Muscle of arm (tissue), 14 donors: ENCODE measurements at places on chromosomes 6 and 20. TPM values are rescaled to one million over a fixed set of nuclear protein-coding genes. Genes with fewer than 3 reads are reported as not detected.
A peak's percentile ranks its signal among the peaks of the same experiment; 100 is the strongest.

SLPI gene
- 2.2 TPM for polyA plus RNA-seq

GRCh38 chr6:154864066-154864430 lies 130.8 kb downstream of the SCAF8 start:
- DNase-seq: no peak

ZC2HC1B gene
- polyA plus RNA-seq: not detected

DNA sequence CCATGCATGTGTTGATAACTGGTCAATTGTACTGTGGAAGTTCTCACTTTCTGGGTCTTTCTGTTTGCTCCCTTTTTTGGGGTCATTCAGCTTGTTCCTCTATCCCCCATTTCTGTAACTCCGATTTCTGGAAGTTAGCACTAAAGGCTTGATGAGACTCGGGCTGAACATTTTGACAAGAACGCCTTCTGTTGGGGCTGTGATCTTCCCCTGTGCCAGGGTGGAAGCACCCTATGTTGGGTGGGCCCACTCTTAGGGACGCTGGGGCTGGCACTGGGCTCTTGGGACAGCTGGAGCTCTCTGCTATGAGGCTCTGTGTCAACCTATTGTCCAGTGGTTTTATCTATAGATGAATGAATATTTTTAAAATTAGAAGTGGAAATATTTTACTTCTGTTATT lies 60.1 kb upstream of the FRMD1 start:
- no peak for DNase-seq

PM20D2 gene
- 55.7 TPM for polyA plus RNA-seq

DNA sequence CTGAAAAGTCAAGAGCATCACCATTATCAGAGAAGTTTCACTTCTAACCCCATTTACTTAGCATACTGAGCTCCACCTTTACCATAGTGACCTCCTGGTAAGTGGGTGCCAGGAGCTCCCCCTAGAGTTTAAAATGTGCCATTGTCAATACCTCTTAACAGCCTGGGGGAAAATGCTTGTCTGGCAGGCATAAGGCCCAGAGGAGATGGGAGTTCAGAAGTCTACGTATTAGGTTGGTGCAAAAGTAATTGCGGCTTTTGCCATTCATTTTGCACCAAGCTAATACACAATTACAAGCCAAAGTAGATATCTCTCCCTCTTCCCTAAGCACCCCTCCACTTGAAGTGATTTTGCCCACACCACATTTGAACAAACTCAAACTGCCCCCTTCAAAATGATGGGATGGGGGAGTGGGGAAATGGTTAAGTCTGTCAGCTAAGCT lies 919.0 kb downstream of the KIF16B start:
- no peak for DNase-seq

CALHM4 gene
- not detected for polyA plus RNA-seq

- no peak for DNase-seq
Observed at GRCh38 chr6:157631838-157632614, 191.0 kb upstream of the SNX9 start.

THBD gene
- polyA plus RNA-seq: 6.3 TPM

MUC21 gene
- not detected for polyA plus RNA-seq

- DNase-seq: no peak
Observed at GRCh38 chr20:42432496-42433334, 757.0 kb downstream of the PTPRT start.

SASH1 gene
- 47.6 TPM for polyA plus RNA-seq

CST11 gene
- not detected for polyA plus RNA-seq

- no peak for DNase-seq
Observed at GRCh38 chr6:45300736-45301135, 27.4 kb upstream of the RUNX2 start.

DNA sequence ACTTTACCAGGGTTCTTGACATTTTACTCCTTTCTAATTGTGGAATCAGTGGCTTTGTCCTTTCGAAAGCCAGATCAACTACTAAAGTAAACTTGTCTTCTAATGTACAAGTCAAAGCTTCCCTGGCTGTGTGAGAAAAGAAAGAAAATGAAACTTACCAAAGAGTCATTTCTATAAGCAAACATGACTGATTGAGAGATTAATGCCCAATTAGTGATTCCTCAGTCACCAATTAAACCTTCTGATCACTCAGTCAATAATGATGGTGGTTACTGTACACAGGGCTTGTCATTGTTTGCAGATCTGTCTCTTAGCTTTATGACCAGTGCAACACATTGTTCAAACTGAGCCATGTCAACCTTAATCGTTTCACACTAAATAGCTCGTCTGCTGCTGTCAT lies 1168.4 kb upstream of the CITED2 start:
- DNase-seq: no peak

DNA sequence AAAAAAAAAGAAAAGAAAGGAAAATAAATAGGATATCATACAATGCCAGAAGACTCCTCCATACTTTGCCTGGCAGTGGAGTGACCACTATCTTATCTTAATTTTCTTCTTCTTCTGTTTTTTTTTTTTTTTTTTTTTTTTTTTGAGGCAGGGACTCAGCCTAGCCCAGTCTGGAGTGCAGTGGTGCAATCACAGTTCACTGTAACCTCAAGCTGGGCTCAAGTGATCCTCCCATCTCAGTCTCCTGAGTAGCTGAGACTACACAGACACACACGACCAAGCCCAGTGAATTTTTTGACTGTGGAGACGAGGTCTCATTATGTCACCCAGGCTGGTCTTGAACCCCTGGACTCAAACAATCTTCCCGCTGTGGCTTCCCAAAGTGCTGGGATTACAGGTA lies 17.1 kb upstream of the MMP9 start:
- DNase-seq: no peak

DNA sequence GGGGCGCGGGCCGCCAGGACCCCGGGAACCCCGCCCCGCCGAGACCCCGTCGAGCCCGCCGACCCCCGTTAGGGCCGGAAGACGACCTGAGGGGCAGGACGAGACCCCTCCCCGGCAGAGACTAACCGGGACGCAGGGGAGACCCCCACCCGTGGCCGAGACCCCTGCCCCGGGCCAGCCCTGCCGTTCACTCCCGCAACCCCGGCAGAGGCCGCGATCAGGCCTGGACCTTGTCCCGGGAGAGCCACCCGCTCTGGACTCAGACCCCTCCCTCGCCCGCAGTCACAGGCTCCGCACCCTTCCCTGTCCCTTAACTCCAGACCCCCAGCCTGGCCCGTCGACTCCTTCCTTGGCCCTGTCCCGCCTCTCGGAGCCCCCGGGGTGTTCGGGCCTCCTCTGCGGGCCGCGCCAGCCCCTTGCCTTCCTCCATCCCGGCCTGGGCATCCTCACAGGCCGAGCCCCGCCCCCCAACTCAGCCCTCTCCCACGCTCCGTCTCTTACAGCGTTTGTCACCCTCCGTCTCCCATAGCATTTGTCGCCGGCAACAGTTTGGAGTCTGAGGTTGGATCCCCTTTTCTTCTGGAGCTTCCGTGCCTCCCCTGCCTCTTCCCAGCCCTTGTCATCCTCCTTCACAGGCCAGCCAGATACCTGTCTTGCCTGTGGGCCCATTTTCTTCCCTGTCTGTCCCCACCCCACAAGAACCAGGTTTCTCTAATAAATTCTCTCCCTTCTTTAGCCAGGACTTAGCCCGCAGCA lies 569 bp downstream of the TCEA2 start:
- DNase-seq: no peak

GRCh38 chr6:134198093-134198492 lies 119.8 kb downstream of the SGK1 start:
- no peak for DNase-seq

DNA sequence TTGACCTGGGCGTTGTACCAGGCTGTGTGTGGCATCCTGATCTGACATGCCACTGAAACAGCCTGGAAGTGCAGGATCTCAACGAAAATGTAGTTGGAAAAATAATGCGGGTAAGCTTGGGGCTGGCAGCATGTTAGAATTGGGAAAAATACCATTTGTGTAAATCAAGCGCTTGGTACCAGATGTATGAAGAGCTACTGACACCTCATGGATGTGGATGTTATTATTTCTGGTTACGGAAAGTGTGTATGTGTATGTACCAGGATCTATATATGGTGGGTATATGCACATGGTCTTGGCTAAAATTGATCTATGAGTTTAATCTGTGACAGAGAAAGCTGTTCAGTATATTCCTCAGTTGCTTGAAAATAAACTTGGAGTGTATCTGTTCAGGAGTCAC lies 22.7 kb downstream of the HIVEP1 start:
- DNase-seq: no peak

DNA sequence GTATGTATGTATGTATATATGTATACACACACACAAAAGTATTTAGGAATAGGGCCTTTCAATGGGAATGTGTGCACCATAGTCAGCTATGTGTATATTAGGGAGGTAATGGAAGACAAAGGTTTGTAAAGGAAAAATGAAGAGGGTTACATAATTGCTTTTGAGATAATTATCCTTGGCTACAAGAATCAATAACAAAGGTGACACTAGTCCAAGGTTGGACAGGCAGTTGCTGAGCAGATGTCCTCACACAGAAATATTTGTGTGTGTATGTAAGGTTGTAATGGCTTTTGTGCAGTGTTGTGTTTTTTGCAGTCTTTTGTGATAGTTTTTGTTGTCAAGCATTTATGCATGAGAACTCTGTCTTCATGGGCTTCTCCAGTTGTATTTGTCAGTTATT lies 157.9 kb upstream of the MARCKS start:
- DNase-seq: no peak

CD24 gene
- 13.8 TPM for polyA plus RNA-seq

GRCh38 chr6:81788748-81789147 lies 36.3 kb upstream of the TENT5A start:
- no peak for DNase-seq

PTP4A1 gene
- polyA plus RNA-seq: 28.3 TPM

DNA sequence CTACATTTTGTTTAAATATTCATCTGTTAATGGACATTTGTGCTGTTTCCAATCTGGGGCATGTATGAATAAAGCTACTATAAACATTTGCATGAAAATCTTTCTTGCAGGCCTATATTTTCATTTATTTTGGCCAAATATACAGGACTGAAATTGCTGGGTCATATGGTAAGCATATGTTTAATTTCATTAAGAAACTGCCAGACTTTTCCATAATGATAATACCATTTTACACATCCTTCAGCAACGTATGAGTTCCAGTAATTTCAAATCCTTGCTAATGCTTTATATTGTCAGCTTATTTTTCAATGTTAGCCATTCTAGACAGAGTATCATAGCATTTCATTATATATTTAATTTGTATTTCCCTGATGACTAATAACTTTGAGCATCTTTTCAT lies 51.0 kb downstream of the GPR6 start:
- DNase-seq: no peak

- DNase-seq: peak; percentile 13
Observed at GRCh38 chr20:21681922-21682318, 23.5 kb upstream of the PAX1 start.

- no peak for DNase-seq
Observed at GRCh38 chr6:9401960-9402359, 966.6 kb upstream of the SLC35B3 start.

DNA sequence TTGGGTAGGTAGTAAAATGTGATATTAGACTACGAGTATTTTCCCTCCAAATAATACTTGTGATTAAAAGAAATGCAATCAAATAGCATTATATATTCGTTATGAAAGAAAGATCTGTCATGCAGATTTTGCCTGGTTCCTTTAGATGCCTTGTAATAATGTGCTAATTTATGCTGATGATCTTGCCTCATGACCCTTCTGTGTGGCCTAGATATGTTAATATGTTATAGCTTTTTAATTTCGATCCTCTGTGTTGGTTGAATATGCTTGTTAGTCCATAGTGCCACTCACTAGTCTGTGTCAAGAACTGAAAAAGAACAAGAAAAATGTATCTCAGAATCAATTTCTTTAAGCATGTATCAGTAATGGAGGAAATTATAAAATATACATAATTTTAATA lies 31.9 kb downstream of the CDKAL1 start:
- DNase-seq: no peak

GRCh38 chr6:683742-684440 lies 9.0 kb downstream of the EXOC2 start:
- peak; percentile 75 for DNase-seq
